Memory B cell (primary cell): ENCODE measurements at places on chromosomes 3 and 15.
A peak's percentile ranks its signal among the peaks of the same experiment; 100 is the strongest.

- peak; percentile 22 for DNase-seq
Measured at GRCh38 chr3:170418422-170419398, at the start of gene CLDN11. TSS of gene CLDN11 (plus strand) at chr3:170418868. CDS start at chr3:170419067, 199 bp downstream.

DNA sequence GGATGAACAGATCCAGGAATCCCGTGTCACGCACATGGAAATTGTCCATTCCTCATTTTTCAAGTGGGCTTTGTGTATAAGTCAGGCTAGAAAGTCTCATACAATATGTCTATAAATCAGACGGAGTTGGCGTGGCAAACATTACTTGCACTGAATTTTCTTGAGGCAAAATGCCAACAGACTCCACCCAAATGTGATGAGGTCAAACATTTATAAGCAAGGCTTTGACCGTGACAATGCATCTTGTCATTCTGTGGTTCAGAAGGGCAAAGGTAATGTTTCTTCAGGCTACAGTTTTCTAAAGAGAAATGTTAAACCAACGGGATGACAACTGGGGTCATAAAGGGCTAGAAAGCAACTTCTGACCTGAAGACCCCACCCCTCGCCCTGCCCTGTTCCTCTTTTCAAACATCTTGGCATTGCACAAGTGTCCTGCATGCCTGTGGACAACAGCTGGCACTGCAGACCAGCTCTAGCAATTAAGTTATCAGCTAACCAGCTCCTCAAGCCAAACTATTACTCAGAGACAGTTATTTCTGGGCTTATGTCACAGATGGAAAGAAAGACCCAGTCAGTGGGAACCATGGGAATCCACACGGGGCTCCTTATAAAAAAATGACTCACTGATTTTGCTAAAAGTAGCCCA is 36.5 kb upstream of the SPTBN5 start:
- DNase-seq: no peak

- DNase-seq: no peak
Measured at GRCh38 chr3:112615989-112616731, 24.8 kb downstream of the CCDC80 start.

GRCh38 chr3:17749705-17750293 is 7.4 kb upstream of the TBC1D5 start:
- no peak for DNase-seq

GRCh38 chr3:154970797-154971196 is 109.3 kb upstream of the MME start:
- no peak for DNase-seq
